ENCODE measurements at places on chromosomes 2 and 18.

- DNase-seq, result no peak
Measured at GRCh38 chr2:10120877-10121574, 1.5 kb upstream of the RRM2 start.

DNA sequence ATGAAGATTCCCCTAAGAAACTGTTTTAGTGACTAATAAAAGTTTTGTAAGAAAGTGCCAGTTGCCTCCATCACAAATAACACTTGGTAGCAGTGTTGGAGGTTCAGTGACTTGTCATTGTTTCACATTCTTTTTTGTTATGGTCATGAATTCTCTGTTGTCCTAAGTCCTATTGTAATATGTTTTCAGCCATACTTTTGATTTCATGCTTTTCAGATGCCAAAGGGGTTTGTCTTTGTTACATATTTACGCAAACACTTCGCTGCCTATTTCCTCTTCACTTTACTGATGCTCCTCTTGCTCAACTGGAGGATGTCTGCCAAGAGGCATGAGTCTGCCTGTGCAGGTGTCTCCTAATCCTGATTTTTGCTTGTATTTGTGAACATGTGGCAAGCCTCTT lies 66.6 kb downstream of the PHLPP1 start:
- no peak for DNase-seq

DNA sequence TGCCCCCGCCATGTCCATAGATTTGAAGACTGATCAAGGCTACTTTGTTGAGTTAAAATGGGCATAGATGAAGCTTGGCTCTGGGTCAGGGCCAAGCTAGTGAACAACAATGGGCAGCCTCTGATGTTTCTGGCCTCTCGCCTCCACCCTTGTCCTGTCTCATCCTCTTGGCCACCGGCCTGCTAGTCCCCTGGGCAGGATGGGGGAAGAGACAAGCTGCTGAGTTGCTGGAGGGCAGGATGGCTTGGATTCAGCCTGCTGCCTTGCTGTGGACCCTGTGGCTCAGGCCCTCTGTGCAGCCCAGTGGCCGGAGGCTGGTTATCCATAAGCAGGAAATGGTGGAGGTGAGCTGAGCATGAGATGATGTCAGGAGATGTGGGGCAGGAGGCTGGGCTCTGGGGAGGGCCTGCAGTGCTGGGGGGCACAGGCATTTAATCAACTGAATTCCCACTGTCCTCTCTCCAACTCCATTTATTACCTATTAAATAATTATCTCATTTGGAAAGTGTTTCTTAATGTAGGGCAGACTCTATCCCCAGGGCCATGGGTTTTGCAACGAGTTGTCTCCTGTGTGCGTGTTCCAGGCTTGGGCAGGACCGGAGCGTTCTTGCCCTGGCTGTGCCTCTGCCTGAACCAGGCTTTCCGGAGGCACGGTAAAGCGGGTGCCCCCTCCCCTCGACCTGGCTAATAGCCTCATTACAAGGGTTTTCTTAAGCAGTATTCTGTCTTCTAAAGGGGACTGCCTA lies 122.9 kb downstream of the GLI2 start:
- DNase-seq, result no peak

DNA sequence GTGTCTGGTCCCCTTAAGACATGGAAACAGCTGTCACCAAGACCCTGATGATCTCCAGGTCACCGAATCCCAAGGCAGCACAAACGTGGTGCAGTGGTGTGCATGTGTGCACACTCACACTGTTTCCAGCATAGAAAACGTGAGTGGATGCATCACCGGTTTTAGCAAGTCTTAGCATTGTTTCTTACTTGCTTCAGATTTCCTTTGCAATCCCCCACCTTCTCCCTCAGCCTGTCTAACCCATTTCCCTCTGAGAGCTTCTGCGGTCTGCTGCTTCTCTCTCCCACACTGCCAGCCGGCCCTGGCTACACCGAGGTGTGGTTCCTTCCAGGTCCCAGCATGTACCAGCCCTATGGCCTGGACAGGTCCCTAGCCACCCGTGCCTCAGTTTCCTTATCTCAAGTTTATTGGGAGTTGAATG lies 343.4 kb upstream of the HS6ST1 start:
- no peak for DNase-seq

DNA sequence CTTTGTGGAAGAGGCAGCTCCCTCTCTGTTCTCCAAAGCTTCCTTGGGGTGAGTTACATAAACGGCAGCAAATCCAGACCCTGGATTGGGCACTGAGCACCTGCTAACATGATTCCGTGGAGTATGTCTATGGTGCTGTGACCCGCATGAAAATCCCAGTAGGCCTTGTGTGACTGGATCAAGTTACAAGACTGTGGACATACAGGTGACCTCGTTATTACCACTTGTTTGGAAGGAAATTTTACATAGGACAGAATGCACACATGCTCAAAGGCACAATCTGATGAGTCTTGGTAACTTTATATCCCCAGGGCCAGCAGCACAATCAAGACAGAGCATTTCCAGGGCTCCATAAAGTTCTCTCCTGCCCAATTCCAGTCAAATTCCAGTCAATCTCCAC lies 120.2 kb upstream of the OTOS start:
- no peak for DNase-seq

DNA sequence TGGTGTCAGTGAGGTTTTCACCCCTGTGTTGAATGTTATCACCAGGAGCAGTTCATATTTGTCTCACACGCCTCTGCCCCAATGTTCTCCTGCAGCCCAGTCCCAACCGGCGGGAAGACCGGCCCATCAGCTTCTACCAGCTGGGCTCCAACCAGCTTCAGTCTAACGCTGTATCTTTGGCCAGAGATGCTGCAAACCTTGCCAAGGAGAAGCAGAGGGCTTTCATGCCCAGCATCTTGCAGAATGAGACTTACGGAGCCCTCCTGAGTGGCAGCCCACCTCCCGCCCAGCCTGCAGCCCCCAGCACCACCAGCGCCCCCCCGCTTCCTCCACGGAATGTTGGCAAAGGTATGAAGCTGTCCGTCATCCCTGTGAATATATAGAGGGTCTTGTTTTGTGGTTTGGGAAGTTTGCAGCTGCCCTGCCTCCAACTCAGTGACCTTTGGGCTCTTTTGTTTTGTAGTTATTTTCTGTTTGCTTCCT lies 35.1 kb downstream of the ITGB1BP1 start:
- DNase-seq, result no peak

DNA sequence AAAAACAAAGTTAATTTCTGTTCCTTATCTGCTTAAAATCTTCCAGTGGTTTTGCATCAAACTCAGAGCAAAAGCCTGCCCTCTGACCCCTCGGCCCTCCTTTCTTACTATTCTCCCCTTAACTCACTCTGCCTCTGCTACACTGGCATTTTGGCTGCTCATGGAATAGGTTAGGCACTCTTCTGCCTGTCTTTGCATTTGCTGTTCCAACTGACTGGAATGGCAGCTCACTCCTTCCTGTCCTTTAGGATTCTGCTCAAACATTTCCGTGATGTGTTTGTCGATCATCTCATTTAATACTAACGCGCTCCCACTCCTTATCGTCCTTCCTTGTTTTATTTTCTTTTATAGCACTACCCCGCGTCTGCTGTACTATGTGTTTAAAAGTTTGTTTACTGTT lies 815 bp downstream of the CEBPZ start:
- DNase-seq, result no peak

GRCh38 chr2:229339618-229340017 lies 68.5 kb upstream of the PID1 start:
- no peak for DNase-seq

DNA sequence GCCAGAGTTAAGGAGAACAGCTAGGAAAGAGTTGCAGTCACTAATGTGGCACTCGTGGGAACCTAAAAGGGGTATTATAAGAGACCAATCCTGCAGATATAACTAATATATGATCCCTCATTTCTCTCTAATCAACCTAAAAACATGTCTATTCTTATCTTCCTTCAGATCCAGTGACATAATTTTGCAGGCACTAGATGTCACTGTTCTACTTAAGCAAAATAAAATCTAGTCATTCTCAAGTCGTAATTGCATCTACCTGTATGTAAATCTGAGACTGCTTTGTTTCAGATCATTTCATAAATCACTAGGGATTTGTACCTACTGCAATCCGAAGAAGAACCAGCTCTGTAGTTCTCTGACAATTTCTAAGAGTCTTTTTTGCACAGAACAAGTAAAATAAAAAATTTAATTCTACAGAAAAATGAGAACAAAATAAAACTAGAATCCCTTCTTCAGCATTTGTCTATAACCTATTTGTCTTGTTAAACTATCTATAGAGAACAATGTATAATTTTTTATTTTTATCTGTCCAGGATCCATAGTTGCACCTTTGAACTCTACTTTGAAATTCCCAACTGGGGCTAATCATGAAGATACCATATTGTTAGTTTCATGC lies 56.5 kb upstream of the ERBB4 start:
- DNase-seq, result no peak

GRCh38 chr18:55821219-55821618 lies 233.2 kb upstream of the TCF4 start:
- DNase-seq, result no peak

- DNase-seq, result no peak
Measured at GRCh38 chr2:19041434-19042041, 316.9 kb downstream of the OSR1 start.

GRCh38 chr2:1884933-1885580 lies 140.7 kb upstream of the PXDN start:
- no peak for DNase-seq

DNA sequence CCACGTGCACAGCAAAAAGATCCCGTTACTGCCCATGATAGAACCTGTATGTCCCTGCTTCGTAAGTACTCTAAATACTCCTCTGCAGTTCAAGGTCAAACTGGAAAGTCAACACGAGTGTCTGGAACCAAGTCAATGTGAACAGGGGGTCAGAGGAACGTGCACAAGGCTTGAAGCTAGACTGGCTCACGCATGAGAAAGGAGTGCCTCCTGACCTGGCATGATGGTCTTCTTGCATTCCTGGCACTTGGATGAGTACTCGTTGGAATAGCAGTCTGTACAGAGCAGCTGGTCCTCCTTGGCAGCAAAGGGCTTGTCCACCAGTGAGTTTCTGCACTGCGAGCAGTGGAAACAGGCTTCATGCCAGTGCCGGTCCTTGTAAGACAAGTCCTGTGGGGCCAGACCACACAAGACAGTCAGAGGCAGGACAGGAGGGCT lies 25.5 kb downstream of the FHL2 start:
- DNase-seq, result no peak

- DNase-seq, result no peak
Measured at GRCh38 chr2:80037310-80037709, 267.2 kb downstream of the LRRTM1 start.

DNA sequence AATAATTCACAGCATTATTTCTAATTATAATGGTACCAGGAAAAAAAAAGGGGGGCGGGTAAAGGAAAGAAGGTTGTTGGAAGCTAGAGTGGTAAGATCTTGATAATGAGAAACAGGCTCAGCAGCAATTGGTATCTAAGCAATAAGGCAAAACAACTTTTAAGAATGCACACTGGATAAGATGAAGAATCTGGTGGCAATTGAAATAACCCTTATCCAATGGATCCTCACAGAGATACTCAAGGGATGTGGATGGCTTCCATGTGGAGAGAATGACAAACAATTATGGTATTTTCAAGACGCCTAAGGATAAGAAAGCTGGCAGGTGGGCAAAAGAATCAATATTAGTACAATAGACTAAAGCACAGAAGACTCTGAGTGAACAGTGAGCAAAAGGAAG lies 153.6 kb downstream of the UPP2 start:
- DNase-seq, result no peak

DNA sequence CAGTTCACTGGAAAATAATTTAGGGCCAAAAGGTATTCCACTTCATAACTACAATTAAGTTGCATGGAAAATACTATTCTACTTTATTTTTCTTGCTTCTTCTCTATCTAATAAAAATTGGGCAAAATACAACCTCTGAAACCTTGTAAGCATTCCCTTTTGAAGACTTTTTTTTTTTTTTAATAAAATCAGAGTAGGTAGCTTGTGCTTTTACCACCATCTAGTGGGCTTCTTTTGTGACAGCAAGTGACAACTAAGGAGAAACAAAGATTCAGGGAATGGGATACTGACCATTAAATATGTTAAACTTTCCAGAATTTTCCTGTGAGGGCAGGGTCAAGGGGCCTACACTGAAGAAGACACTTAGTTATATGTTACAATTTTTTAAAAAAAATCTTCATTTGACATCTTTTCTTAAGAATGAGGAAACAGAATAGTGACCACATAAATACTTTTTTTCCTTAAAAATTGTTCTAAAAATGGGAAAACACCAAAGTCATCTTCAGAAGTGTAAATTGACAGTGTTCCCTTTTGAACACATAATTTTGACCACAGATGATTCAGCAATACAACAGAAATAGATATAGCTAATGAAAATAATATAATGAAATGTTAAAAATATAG lies 1183.2 kb upstream of the ACVR2A start:
- no peak for DNase-seq

- DNase-seq, result no peak
Measured at GRCh38 chr18:63138436-63139340, 180.9 kb downstream of the BCL2 start.

DNA sequence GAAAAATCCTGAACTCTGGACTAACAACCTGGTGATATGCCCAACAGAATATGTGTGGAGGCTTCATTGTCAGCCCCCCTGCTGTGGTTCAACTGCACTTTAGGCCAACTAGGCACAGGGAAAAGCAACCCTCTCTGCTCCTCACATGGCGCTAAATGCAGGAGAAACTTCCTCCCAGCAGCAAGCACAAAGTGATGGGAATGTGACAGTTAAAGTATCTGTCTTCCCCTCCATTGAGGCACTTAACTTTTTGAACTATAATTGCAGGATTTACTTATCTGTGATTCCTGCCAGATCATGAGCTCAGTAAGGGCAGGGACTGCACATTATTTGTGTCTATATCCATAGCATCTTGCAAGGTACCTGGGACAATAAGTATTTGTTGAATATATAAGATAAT lies 981.2 kb upstream of the KLHL29 start:
- no peak for DNase-seq

DNA sequence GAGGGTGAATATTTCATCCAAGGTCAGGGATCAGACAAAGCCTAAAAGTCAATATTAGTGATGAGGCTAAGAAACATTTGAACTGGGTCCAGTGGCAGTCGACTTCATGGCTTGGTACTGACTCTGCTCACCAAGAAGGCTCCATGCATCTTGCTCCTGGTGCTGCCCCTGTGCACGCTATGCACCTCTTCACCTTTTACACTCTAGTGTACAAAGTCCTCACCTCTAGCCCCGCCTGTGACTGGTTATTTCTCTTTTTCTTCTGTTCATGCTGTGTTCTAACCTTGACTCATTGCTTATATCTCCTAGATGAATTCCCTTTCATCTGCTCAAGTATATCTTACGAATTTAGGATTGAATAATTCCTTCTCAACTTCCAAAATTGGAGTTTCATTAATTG lies 52.4 kb upstream of the ZNF385B start:
- DNase-seq, result no peak

GRCh38 chr2:149743842-149744448 lies 156.4 kb upstream of the MMADHC start:
- no peak for DNase-seq

- no peak for DNase-seq
Measured at GRCh38 chr18:77103187-77103850, 29.3 kb downstream of the MBP start.

- no peak for DNase-seq
Measured at GRCh38 chr2:3612639-3613523, 18.0 kb downstream of the COLEC11 start.

DNA sequence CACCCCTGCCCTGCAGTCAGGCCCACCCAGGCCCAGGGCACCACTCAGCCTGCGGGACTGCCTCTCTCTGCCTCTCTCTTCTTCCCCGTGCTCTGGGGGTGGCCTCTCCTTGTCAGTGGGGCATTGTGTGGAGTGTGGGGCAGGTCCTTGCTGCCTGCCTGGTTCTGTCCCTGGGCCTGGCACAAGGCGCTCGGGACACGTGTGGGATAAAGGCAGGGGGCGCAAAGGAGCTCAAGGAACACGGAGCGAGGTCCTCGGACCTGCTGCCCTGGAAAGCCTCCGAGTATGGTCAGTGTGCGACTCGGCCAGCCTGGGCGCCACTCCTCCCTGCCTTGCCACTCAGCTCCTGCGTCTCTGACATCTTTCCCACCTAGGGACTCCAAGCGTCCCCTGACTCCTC lies 262.2 kb downstream of the HDAC4 start:
- no peak for DNase-seq

Data from CD4-positive, alpha-beta T cell treated with Interferon gamma for 1 hour (primary cell).